ENCODE measurements at places on chromosomes 12 and 14.
A peak's percentile ranks its signal among the peaks of the same experiment; 100 is the strongest.

DNA sequence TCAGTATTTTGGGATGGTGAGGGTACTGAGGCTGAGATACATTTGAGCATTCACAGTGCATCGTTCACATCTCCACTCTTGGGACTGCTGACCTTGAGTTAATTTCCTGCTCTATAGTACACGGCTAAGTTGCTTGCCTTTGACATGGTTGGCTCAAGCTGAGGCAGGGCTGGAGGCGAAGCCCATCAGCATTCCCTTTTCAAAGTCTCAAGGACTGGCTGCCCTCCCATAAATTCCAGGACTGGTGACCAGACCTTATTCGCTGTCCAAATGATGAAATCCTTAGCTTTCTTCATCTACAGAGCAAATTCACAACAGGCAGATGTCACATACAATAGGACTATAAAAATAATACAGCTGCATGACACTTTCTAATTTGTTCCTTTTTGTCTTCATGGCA lies 85.9 kb downstream of the SSPN start:
- DNase-seq, result no peak

- no peak for DNase-seq
Measured at GRCh38 chr12:121949648-121950397, 31.4 kb downstream of the CFAP251 start.

DNA sequence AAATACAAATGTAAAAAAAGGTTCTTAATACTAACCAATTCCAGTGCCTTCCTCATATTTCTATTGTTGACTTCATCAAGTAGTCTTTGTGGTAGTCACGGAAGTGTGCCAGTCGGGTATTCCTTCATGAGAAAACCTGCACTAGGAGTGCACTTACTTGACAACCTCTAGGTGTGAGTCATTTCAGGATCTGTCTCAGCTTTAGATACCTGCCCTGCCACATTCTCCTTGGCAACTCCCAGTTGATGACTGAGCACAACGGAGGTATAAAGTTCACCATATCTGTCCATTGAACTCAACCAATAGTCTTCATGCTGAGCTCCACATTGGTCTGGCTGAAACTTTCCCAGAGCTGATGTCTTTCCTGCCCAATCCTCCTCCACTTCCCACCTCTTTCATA lies 215.7 kb downstream of the SYT10 start:
- DNase-seq, result no peak

- no peak for DNase-seq
Measured at GRCh38 chr12:3365463-3366411, 125.3 kb upstream of the PRMT8 start.

- DNase-seq, result no peak
Measured at GRCh38 chr12:120994059-120994458, 15.7 kb downstream of the HNF1A start.

- DNase-seq, result peak; percentile 63
Measured at GRCh38 chr14:89041257-89041582, 216.8 kb downstream of the TTC8 start.

DNA sequence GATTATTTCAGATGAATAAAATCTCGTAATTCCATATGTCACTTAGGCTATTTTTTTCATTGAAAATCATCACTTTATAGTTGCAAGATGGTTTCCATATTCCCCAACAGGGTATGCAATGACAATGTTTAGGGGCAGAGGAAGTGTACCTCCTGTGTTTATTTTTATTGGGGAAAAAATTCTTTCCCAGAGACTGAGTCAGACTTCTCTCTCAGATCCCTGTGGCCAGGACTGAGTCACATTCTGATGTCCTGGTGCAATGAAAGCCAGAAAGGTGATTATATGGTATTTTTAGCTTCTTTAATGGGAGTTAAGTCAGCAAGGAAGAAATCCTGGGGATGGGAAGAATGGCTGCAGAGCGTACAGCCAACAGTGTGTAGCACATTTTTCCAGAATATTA lies 196.9 kb upstream of the ALG10 start:
- no peak for DNase-seq

GRCh38 chr14:30355431-30355913 lies 203.5 kb upstream of the G2E3 start:
- no peak for DNase-seq

- DNase-seq, result peak; percentile 22
Measured at GRCh38 chr12:82359115-82359478, 768 bp downstream of the METTL25 start.

GRCh38 chr12:129902371-129903091 lies 1.3 kb downstream of the TMEM132D start:
- no peak for DNase-seq

DNA sequence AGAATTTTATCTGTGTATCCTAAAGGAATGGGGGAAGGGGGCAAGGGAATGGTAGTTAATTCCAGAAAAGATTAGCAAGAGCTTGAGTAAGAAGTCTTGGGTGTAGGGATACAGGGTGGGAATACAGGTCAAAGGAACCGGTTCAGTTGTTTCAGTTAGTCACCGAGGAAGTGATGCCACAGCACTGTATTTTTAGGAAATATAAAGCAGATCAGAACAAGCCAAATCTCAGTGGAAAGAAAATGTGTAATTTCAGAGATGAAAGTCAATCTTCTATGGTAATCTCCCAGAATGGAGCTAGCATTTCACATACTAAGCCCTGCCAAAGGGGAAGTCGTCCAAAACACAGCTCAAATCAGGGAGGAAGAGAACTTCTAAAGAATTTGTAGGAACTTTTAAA lies 4.7 kb upstream of the TUBA1C start:
- no peak for DNase-seq

GRCh38 chr14:92392711-92393110 lies 69.7 kb downstream of the SLC24A4 start:
- no peak for DNase-seq

DNA sequence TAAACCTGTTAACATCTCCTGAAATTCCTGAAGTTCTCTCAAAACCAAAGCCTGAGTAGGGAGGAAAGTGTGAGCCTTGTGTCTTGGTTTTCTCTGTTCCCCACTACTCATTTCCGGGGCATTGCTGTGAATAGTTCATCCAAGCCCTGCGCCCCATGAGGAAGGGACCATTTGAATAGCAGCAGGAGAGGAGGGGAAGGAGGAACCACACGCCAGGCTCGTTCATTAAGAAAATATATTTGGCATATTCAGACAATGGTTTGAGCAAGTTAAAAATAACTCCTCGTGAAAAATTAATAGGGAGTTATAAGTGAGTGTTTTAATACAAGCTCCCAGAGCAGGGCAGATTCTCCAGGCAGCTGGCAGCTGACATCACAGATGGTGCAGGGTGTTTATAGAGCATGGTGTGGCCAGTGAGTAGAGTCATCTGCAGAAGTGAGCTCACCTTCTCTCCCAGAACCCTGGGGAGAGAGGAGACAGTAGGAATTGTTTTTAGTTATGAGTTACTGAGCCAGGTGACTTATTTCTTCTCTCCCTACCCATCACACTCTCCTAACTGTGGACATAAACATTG lies 29.5 kb upstream of the CISTR start:
- peak; percentile 34 for DNase-seq

DNA sequence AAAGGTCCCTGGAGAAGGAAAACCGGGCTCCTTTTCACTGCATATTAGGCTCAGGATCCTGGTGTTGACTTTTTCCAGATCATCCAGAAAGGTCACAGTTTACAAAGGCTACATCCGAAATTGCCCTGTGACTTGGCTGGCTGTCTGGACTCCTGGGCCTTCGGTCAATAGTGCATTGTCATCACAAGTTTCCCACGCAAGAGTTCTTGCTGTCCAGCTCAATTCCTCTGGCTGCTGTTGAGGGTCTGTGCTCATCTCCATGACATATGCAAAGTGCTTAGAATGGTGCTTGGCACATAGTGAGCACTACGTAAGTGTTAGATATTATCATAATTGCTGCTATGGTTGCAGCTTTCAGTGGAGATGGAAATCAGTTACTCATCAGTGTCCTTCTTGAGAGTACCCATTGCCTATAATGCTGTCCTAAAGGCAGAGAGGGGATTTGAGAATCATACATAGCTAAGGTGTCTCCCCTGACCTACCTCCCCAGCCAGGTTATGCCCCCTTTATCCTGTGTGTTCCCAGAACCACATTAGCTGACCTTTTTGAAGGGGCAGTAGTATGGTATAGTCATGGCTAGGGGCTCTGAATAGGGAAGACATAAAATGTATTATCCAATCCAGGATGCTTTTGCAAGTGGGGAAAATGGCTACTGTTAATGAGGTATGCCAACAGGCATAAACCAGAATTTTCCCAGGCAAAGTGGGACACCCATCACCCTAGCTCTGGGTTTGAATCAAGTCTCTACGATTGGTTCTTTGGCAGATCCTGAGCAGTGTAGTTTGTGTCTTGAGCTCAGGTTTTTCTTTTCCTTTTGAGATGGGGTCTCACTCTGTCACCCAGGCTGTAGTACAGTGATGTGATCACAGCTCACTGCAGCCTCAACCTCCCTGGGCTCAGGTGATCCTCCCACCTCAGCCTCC lies 132.0 kb upstream of the CCND2 start:
- DNase-seq, result no peak

DNA sequence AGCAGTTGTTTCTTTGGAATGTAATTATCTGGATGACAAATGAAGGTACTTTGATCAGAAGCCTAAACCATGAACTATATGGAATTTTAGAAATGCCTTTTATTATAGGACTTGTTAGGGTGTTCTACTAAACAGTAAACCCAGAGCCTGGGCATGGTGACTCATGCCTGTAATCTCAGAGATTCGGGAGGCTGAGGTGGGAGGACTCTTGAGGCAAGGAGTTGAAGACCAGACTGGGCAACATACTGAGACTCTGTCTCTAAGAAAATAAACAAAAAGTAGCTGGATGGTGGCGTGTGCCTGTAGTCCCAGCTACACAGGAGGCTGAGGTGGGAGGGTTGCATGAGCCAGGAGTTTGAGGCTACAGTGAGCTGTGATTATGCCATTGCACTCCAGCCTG lies 23.9 kb downstream of the PALS1 start:
- no peak for DNase-seq

DNA sequence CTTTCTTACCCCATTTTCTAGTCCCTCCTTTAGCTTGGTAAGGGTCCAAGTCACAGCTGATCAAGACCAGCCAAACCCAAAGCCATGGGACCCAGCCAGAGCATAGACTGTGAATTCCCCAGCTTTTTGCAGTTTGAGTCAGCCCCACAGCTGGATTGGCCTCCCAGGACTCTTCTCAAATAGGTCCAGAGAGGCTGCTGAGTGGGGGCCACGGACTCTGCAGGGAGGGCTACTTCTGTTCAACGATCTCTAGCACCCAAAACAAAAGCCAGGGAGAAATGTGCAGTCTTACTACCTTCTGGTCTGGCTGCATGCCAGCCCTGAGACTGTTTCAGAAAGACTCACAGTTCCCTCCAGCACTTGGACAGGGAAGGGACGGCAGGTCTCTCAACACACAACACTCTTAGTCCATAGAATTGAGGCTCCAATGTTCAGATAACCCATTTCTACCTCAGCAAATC lies 1.6 kb downstream of the VDR start:
- no peak for DNase-seq

GRCh38 chr12:95701275-95701674 lies 89.3 kb downstream of the NTN4 start:
- DNase-seq, result no peak

DNA sequence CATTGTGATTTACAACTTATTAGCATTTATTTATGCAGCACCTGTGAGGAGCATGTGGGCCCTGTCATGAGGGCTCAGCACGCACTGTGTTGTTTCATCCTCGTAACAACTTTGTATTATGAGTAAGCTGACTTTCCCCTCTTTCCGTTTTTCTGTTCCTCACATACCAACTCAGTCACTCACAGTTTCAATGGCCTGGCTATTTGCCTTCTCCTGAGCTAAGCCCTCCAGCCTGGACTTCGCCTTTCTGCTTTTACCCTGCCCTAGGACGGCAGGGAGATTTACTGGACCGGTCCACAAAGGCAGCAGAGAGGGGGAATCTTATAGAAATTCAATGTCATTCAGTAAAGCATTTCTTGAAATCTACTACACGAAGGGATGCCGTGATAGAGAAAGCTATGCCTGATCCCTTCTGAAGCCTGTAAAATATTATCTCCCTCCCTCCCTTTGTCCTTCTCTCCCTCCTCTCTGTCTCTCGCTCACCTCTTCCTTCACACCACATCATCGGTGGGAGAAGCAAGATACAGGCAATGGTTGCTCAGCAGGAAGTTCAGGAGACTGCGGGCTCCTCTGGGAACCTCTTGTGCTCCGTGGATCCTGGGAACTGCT lies 219.2 kb upstream of the TBX3 start:
- no peak for DNase-seq

GRCh38 chr14:21999402-21999801 lies 325.8 kb upstream of the OR4E1 start:
- no peak for DNase-seq

DNA sequence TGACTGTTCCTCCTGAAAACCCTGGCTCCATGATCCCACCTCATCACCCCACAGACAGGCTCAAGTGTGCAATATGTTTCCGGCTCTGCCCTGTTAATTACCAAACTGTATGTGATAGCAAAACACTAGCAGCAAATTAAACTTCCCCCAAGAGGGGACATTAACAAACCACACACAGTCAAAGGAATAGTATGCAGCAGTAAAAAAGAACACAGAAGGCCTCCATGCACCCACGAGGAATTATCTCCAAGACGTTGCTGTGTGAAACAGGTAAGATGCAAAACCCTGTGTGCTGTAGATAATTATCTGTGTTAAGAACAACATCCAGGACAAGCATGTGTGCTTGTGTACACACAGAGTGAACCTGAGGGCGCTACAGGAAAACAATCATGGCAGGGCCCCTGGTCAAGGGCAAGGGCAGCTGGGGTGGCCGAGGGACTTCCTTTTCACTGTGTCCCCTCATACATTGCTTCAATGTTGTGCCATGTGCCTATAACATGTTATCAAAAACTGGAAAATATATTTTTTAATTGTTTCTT lies 35.8 kb downstream of the ITPK1 start:
- no peak for DNase-seq

DNA sequence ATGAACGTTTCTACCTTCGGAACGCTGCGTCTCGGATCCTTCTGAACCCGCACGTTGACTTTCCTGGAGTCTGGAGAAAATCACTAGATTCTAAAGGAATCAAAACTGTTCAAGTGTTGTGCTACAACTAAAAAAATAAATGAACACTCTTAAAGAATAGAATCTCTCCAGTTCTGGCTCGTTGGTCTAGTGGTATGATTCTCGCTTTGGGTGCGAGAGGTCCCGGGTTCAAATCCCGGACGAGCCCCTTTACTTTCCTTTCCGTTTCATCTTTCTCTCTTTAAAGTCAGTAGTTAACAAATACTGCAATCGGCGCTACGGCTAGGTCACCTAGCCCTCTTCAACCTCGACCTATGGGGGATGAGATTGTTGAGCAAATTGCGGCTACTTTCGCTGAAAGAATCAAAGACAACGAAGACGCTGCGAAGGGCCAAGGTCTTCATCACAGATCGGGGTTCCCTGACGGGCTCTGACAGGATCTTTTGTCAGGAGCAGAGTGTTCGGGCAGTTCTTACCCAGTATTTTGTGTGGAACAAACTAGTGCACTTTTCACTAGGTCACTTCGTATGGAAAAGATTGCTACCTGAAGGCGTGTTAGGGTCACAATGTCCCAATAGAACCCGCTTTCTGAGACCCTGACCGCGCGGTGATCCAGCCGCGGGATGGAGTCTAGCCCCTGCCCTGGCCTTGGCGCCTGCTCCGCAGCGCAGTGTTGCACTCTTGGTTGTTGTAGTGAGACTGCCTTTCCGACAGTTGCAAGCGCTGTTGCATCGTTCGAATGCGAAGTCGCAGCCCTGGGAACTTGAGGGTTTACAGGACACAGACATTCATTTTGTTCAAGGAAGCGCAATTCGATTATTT lies 8.4 kb downstream of the OR6S1 start:
- DNase-seq, result peak; percentile 78

Measured in SHP77 (cell line).